ENCODE measurements at places on chromosomes 4 and X. TPM values are rescaled to one million over a fixed set of nuclear protein-coding genes. Genes with fewer than 3 reads are reported as not detected.

- DNase-seq, result no peak
Observed at GRCh38 chr4:141851246-141851891, 215.0 kb downstream of the IL15 start.

DNA sequence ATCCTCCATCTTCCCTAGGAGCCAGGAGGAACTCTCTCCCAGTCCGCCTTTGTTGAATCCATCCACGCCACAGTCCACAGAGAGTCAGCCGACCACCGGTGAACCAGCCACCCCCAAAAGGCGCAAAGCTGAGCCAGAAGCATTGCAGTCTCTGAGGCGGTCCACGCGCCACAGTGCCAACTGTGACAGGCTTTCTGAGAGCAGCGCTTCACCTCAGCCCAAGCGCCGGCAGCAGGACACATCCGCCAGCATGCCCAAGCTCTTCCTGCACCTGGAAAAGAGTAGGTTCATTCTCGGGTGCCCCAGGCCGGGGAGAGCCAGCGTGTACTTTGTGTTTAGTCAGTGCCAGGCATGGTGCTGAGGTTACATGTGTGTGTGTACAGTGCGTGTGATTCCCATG is 7.4 kb downstream of the MSL3 start:
- DNase-seq, result no peak

DNA sequence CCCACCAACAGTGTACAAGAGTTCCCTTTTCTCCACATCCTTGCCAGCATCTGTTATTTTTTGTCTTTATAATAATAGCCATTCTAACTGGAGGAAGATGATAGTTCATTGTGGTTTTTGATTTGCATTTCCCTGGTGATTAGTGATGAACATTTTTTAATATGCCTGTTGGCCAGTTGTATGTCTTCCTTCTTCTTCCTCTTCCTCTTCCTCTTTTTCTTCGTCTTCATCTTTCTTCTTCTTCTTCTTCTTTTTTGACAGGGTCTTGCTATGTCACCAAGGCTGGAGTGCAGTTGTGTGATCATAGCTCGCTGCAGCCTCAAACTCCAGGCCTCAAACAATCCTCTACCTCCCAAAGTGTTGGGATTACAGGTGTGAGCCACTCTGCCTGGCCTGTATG is 87.4 kb downstream of the CCDC160 start:
- no peak for DNase-seq

DNA sequence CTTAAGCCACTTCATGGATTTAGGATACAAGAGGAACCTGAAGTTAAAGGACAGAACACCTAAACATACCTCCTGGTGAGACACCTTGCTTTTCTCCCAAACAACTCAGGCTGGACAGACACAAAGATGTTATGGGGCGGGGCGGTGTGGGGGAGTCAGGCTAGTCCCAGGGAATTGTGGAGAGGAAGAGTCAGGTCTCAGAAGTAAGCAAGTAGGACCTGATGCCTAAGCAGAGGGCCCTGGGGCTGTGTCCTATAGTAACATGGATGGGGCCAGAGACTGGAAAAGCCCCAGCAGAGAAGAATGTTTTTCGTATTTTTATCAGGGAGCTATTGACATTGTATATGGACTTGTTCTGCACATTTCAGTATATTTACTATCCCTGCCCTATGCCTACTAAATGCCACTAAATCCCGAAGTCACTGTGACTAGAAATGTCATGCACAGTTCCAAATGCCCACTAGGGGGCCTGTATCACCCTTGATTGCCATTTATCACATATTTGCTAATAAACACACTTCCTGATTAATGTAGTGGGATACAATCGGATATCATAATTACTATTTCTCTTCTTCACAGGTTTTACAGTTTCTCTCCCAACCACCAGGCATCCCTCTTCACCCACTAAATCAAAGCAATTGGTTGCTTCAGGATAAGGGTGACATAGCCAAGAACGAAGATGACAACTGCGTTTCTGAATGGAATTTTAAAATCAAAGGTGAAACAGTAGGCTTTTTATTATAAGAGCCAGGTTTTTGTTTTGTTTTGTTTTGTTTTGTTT is 23.8 kb upstream of the ARHGAP10 start:
- no peak for DNase-seq

- no peak for DNase-seq
Observed at GRCh38 chrX:23478561-23478960, 143.9 kb downstream of the PTCHD1 start.

DNA sequence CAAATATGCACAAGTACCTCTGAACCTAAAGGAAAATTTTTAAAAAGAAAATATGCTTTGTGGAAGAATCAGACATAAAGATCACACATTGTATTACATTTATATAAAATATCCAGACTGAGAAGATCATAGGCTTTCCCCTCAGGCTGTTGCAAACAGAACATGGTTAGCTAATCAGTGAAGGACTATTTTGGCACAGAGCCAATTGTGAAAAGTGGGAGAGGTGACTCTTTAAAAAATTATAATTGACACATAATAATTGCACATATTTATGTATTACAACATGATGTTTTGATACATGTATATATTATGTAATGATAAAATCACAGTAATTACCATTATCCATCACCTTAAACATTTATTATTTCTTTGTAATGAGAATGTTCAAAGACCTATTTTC is 44.1 kb upstream of the FOXR2 start:
- no peak for DNase-seq

DNA sequence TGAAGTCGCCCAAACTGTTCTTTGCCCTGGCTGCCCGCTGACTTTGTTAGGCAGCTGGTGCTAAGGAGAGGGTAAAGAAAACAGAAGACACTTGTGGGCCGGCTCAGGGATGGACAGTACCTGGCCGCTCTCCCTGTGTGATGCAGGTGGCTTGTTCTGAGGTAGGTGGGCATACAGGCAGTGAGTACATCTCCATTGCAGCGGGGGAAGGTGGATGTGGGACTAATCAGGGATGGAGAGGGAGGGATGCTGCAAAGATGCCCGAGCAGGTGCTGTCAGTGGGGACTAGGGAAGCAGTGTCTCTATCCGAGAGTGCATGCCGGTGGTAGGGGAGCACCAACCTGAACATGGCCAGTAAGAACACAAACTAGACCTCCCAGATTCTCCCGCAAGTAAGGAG is 67.0 kb downstream of the SORBS2 start:
- DNase-seq, result no peak

DNA sequence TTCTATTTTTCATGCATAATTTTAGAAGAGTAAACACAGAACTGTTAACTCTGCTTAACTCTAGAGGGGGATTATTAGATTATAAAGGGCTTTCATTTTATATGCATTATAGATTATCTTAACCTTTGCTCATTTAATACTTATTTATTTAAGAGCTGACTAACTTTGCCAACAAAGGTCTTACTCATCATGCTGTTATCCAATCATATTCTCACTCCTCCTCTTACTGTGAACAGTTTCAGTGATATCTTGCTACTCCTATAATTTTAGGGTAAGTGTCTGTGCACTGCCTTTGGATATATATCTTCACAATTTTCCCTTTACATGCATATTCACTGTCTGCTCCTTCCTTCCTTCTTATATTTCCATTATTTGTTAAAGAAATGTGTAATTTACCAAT is 1814.9 kb downstream of the STIM2 start:
- DNase-seq, result no peak

DNA sequence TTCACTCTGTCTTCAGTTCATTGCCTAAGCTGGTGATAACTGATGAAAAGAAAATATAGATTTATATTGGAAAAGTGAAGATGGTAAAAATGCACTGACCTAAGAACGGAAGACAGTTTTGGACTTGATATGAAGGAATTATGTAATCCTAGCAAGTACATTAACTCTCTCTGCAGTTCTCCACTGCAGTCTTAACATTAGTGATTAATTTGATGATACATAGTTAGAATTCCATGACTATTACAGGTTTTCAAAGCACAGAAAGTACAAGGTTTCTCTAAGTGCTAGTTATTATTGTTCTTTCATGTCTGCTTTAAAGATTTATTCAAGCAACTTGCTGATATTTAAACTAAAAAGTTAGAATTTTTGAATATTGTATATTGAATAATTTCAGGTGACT is 1591.7 kb upstream of the ADGRL3 start:
- DNase-seq, result no peak

- no peak for DNase-seq
Observed at GRCh38 chr4:22192084-22192511, 243.5 kb upstream of the KCNIP4 start.

DNA sequence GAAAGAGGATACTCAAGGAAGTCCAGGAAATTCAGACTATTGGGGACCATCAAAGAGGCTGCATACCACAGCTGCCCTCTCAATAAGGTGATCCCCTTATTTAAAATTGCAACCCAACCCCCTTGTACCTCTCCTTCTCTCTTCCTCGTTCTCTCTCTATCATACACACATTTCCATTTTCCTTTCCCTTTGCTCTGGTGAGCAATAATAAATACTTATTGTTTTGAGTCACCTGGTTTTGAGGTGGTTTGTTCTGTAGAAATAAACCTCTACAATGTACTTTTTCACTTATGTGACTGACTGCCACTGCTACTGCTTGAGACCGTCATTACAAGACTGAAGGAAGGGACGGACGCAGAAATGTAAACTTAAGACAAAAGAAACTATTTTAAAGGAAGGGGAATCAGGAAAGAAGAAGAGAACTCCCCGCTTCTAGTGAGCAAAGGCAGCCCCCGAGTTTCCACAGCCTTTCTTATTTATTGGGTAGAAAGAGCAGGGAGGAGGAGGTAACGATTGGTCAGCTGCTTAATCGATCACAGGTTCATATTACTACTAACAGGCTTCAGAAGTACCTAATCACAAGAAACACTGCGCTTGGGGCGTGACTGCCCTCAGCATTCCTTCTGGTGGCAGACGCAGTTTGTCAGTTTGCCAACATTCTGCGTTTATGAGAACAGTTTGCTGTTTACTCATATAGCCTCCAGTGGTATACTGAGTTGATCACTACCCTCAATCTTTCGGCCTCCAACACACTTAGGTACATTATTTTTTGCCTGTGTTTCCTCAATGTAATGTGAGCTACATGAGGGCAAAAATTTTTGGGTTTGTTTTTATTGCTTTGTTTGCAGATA is 16.9 kb upstream of the TMEM165 start:
- no peak for DNase-seq

DNA sequence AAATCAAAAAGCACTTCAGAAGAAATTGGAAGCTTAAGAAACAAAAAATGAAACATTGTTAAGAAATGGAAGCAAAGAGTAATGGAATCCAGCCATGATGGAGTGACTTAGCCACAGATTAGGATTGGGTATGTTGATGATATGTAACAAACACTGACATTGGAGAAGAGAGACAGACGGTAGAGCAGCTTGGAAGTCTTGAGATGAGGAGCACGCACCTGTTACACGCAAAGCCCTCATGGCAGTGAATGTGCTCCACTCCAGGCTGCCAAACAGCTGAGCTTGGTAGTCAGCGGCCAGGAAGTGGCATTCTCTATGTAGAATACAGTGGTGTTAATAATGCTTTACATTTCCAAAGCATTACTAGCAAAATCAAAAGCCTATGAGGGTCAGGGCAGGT is 56.9 kb upstream of the GPRIN3 start:
- DNase-seq, result no peak

GRCh38 chr4:105192474-105192873 is 45.8 kb downstream of the TET2 start:
- no peak for DNase-seq

GRCh38 chrX:51955200-51955599 is 61.8 kb downstream of the MAGED1 start:
- peak; percentile 2 for DNase-seq

- peak; percentile 70 for DNase-seq
Observed at GRCh38 chr4:142404191-142404611, 441.9 kb downstream of the INPP4B start.

- DNase-seq, result no peak
Observed at GRCh38 chr4:68874507-68874906, 58.7 kb downstream of the UGT2B10 start.

DNA sequence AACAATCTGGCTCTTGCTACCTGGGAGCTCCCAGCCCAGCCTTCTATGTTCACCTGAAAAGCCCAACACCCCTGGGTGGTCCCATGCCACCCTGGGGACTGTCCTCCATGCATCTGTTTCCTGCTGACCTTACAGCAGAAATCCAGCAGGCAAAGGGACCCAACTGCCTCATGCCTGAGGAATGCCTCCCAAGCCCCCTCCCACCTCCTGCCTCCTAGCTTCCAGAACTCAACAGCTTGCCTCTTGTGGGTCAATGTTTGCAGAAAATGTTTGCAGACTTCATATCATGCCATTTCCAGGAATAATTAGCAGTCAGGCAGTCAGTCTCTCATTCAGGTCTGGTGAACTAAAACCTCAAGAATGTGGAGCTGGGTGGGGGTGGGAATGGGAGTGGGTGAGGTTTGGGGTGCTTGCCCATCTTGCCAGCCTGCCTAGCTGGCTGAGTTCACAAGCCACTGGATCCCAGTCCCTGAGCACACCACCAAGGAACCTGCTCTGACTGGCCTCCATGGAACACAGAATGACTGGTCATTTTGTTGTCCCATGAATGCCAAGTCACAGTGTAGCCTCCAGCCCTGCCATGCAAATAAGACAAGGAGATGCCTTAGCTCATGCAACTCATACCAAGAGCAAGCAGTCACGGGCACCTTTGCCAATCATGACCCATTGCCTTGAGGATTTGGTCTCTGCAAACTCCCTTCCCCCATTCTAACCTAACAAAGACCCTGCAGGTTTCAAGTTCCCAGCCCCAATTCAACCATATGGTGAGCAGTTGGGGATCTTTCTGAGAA is 12.1 kb upstream of the PLAC1 start:
- no peak for DNase-seq

GRCh38 chrX:71095981-71096759 is 519 bp downstream of the FOXO4 start:
- DNase-seq, result no peak

GRCh38 chr4:40788331-40788730 is 38.6 kb downstream of the NSUN7 start:
- no peak for DNase-seq

DNA sequence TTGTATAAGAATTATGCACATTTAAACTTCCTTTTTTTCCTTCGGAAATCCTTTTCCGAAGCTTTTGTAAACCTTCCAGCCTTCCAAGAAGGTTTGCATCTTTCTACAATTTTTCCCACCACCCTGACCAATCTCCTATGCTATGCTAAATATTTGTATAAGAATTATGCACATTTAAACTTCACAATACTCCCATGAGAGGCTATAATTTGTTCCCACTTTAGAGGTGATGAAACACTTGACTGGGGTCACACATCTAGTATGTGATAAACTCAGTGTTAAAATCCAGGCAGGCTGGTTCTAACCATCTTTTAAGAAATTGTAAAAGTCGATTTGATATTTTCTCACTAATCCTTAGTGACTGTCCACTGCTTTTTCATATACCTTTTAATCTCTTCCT is 22.1 kb downstream of the NUDT6 start:
- DNase-seq, result no peak

GRCh38 chr4:183300070-183300469 is 20.0 kb downstream of the CLDN22 start:
- DNase-seq, result no peak

EPHA5 gene
- total RNA-seq, result not detected

MAGEC2 gene
- not detected for total RNA-seq

REST gene
- total RNA-seq, result 39.3 TPM

KLF8 gene
- total RNA-seq, result 1.3 TPM

ADH1C gene
- total RNA-seq, result not detected

DTHD1 gene
- 3.6 TPM for total RNA-seq

JCHAIN gene
- total RNA-seq, result not detected

SULT1B1 gene
- total RNA-seq, result 2.4 TPM

HSFX3 gene
- total RNA-seq, result not detected

All from activated naive CD4-positive, alpha-beta T cell treated with anti-CD3 and anti-CD28 coated beads, Interleukin-2, amount 50 U/mL, for 72 hours (primary cell).